ENCODE measurements at places on chromosomes 13 and 19.
A peak's percentile ranks its signal among the peaks of the same experiment; 100 is the strongest.

GRCh38 chr19:52138278-52138982, 1.3 kb downstream of the ZNF616 start:
- DNase-seq: no peak

GRCh38 chr13:73580513-73581267, 521.9 kb downstream of the KLF5 start:
- no peak for DNase-seq

DNA sequence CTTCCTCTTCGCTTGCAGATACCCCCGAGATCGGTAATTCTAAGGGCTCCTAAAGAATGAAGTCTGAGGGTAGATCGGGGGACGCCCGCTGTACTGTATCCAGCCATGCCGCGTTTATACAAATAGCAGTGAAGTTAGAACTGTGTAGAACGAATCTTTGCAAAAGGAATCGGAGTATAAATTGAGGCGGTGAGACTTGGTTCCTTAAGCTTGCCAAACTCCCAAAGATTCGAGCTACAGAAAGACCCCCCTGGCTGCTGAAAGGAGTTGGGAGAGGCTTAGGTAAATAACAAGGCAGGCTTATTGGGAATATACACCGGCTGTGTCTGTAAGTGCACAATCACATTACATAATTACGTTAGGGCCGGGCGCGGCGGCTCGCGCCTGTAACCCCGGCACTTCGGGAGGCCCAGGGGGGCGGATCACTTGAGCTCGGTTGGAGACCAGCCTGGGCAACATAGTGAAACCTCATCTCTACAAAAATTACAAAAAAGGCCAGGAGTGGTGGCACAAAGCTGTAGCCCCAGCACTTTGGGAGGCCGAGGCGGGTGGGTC, 12.2 kb downstream of the TMEM160 start:
- peak; percentile 19 for DNase-seq

DNA sequence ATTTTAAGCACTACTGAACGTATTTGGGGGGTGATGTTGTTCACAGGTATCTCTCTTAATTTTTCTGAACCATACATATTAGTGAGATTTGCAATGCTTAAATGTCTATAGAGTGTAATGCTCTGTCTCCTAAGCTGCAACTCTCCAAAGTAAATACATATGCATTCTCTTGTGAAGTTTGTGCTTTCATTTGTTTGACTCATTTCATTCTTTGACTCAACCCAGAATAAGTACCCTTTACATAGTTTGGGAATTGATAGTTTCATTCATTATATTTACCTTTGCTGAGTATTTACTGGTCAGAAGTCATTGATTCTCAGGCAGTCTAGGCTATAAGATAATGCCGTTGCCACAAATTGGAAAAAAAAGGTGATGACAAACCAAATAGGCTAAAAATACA, 406.9 kb downstream of the FGF9 start:
- no peak for DNase-seq

- DNase-seq: no peak
Measured at GRCh38 chr13:114115796-114116195, 16.6 kb downstream of the RASA3 start.

- no peak for DNase-seq
Measured at GRCh38 chr13:106493533-106494220, 41.8 kb downstream of the EFNB2 start.
